ENCODE measurements at places on chromosomes 2 and 18.

- no peak for DNase-seq
Observed at GRCh38 chr2:128489526-128490273, 171.0 kb upstream of the HS6ST1 start.

GRCh38 chr2:190182071-190182524 lies 119.6 kb upstream of the MSTN start:
- DNase-seq: no peak

- DNase-seq: no peak
Observed at GRCh38 chr2:239619369-239619768, 218.5 kb upstream of the HDAC4 start.

GRCh38 chr2:98615481-98615880 lies 7.1 kb downstream of the UNC50 start:
- no peak for DNase-seq

- DNase-seq: no peak
Observed at GRCh38 chr18:39380186-39380725, 1814.7 kb upstream of the CELF4 start.

- no peak for DNase-seq
Observed at GRCh38 chr2:151975460-151976414, 123.1 kb downstream of the CACNB4 start.

GRCh38 chr18:75478996-75479880 lies 51.7 kb upstream of the SMIM21 start:
- DNase-seq: peak; percentile 60

DNA sequence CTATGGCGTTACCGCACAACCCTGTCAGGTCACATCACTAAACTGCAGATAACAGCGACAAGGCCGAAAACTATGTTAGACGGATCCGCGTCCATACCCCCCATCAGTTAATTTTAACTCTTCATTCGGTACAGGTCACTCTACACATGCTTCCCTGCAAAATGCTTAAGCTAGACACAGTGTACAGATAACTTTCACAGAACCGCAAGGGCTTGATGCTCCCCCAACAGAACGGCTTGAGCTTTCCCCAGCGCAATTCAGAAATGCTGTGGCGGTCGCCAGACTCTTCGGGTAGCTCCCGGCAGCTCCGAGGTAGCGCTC lies 283 bp upstream of the RBBP8 start:
- no peak for DNase-seq

GRCh38 chr2:134282629-134283400 lies 28.9 kb downstream of the MGAT5 start:
- no peak for DNase-seq

DNA sequence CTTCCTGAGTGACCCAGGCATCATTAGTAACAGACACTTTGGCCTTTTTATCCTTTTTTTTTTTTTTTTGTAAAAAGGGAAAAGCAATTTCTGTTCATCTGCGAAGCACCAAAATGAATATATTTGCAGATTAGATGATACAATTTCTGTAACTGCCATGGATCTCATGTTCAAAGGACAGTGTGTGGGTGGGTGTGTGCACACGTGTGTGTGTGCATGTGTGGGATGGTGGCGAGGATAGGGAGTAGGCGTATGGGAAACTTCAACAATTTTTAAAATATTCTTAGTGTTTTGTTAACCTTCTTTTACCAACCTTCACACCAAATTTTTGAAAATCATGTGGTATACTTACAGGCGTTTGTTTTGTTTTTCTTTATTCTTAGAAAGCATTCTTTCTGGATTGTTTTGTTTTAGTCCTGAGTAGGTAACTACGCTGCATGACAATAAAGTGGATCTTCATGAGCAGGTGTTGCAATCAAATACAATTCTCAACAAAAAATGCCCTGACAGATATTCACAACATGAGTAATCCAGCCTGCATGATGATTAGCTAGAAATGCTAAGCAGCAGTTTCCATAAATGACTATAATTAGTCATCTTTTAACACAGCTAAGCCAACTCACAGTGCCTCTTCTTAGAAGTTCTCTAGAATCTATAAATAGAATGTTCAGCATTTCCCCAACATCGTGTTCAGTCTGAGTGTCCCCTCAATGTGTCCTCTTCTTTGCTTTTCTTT lies 53.5 kb upstream of the RMDN2 start:
- DNase-seq: no peak

DNA sequence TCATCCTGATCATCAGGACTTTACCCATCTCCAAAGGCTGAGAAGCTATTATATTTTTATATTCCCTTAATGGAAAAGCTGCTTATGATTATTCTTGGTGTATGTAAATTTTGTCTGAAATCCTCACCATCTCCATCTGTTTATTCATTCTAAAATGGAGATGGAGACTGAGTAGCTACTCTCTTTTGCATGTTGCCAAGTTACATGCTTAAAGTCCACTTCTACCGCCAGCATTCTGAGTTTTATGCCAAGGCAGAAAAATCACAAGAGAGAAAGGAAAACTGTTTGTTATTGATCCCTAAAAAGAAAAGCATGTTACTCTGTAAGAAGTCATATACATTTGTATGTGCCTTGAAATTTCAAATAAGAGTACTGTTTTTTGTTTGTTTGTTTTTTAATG lies 94.4 kb upstream of the NOSTRIN start:
- DNase-seq: no peak

DNA sequence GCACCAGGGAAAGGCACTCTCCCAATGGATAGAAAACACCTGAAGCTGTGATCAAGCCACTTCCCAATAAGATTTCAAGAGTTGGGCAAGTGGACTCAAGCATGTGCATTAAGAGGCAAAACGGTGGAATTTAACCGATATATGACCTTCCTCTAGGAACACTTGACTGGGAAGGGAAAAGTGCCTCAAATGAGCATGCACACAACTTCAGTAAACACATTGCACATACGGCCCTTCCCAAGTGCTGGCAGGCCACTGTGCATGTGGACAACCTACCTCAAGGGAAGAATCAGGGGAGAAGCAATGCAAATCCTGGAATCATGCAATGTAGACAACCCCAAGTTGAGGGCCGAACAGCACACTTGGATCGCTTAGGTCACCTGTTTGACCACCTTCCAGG lies 23.9 kb upstream of the SH3RF3 start:
- DNase-seq: no peak

DNA sequence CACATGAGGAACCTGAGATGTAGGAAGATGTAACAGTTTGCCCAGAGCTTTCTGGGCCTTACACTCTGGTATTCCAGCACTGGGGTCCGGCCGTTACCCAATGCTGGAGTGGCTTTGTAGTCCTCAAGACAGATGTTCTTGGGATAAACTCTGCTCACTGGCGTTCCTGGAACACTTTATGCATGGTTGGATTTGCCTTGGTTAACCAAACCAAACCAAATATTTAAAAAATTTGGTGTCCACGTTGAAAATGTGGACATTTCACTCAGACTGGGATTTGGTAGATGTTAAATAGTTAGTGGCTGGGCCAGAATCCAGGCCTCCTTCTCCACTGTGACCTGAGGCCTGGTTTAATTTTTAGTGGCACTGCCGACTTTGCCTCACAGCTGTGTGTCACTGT lies 81.5 kb downstream of the ACOXL start:
- no peak for DNase-seq

GRCh38 chr2:176445956-176446355 lies 176.7 kb downstream of the MTX2 start:
- no peak for DNase-seq

GRCh38 chr2:161427664-161428587 lies 11.8 kb downstream of the TBR1 start:
- peak; percentile 64 for DNase-seq

GRCh38 chr2:169329688-169330554 lies 32.4 kb downstream of the LRP2 start:
- no peak for DNase-seq

GRCh38 chr2:19287324-19287723 lies 71.1 kb downstream of the OSR1 start:
- no peak for DNase-seq

- DNase-seq: no peak
Observed at GRCh38 chr2:238942726-238943300, 94.9 kb downstream of the TWIST2 start.

GRCh38 chr18:50051288-50051687 lies 143.7 kb downstream of the MYO5B start:
- no peak for DNase-seq

GRCh38 chr18:44799907-44800421 lies 119.3 kb downstream of the SETBP1 start:
- no peak for DNase-seq

DNA sequence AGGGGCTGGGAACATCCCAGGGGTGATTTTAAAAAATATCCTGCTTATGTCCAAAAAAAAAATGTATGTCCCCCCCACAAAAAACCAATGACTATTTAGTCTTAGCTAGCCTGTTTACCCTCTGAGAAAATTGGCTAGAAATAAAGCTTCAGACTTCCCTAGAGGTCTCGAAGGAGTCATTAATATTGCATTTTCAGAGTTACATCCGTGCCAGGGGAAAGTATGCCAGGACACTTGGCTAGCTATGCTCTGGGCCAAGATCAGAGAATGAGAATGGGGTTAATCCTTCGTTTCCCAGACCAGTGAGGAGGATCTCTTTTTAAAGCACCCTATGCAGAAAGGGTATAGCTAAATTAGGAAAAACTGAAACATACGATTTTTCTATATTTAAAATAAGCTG lies 183.6 kb downstream of the MC4R start:
- DNase-seq: no peak

GRCh38 chr2:134389381-134389780 lies 135.5 kb downstream of the MGAT5 start:
- DNase-seq: peak; percentile 58

DNA sequence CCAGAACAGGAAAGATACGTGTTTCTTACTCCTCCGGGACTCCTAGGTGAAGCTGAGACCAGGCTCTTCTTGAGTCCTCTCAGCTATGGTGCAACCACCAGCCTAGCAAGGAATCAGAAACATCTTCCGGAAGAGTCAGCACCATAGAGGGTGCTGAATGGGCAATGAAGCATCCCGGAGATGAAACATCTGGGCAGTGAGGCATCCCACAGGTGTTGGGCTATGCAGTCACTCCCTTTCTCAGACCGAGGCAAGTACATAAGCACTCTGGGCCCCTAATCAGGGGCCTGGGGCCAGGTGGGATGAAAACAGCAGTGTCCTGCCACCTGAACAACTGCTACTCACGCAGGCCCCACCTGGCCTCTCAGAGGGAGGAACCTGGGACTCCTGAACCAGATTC lies 1.4 kb upstream of the CAPN10 start:
- DNase-seq: no peak

GRCh38 chr2:41965909-41966295 lies 81.9 kb upstream of the PKDCC start:
- no peak for DNase-seq

DNA sequence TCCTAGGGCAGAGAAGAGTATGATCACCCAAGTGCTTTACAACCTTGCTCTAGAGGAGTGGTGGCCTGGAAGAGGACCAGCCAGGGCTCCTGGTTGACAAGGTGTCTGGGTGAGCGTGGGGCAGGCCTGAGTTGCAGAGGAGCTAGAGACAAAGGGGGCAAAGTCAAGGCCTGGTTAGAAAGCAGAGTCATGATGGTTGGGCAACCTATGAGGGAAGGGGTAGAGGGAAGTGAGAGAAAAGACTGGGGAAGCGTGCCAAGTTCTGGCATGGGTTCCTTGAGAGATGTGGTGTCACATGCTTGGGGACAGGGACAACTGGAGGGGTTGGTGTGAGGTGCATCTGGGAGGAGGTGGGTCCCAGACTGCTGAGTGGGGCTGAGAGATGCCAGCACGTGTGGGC lies 13.5 kb downstream of the ZFP36L2 start:
- no peak for DNase-seq

DNA sequence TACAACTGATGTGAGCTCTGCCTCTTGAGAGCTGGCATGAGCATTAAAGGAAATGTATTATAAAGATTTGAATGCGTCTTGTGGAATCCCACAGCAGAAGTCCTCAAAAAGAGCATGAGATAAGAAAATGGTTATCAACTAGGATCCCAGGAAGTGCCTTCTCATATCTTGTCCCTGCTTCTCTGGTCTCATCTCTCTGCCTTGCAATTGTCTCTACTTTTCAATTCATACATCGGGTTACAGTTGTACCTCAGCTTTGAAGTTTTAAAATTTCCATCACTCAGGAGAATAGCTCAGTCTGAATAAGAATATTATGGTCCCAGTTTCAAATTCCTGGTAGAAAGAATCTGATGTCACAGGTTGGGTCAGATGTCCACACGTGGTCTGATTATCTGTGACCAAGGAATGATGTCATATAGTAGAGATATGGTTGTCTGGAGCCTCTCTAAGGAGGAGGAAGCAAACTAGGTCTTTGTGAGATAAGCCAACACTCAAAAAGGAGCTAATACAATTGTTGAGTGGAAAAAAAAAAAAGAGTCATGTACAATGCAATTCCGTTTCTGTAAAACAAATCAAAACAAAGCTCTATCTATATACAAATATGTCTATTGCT lies 21.7 kb upstream of the CCDC88A start:
- no peak for DNase-seq

GRCh38 chr18:55999641-56000040 lies 411.6 kb upstream of the TCF4 start:
- no peak for DNase-seq

GRCh38 chr2:235747786-235748091 lies 253.9 kb downstream of the AGAP1 start:
- DNase-seq: peak; percentile 51

- DNase-seq: no peak
Observed at GRCh38 chr2:4882421-4882820, 809.8 kb upstream of the SOX11 start.

- no peak for DNase-seq
Observed at GRCh38 chr2:61044636-61045035, 21.0 kb upstream of the SANBR start.

DNA sequence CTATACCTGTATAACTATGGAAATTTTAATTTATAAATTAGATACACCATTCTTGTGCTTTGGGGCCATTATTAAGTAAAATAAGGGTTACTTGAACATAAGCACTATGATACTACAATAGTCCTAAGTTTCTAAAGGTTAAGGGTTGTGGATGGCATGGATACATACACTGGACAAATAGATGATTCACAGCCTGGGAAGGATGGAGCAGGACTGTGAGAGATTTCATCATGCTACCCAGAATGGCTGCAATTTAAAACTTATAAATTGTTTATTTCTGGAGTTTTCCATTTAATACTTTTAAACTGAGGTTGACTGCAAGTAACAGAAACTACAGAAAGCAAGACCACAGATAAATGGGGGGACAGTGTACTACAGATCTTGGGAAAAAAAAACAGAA lies 295.8 kb upstream of the ZNF804A start:
- DNase-seq: no peak

- DNase-seq: no peak
Observed at GRCh38 chr2:26255759-26256384, 11.1 kb downstream of the HADHB start.

DNA sequence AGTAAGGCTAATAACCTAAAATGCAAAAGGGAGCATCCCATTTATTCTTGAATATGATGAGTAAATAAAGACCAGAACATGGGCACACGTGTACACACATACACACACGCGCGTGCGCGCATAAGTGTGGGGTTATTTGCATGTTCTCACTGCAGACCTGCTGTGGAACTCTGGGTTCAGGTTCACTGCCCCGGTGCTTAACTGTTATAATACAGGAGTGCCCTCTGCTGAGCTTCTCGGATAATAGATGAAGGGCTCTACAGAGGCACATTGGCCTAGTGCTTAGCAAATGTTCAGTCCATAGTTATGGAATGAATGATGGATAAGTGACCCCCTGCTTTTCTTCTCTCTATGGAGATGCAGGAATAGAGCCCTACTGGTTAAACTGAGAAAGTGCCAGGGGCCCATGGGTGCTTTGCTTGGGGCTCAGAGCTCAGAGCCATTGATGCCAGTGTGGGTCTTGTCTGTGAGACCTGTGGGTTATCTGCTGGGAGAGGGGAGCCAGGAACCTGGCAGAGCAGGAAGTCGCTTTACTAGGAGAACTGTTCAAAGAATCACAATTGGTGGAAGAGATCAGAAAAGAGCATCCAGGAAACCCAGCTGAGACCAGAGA lies 3.6 kb upstream of the ARL4C start:
- peak; percentile 43 for DNase-seq

Data from D341Med (cell line).